HT-29 (cell line): ENCODE measurements at places on chromosomes 16 and 17. TPM values are rescaled to one million over a fixed set of nuclear protein-coding genes. Genes with fewer than 3 reads are reported as not detected.

DNA sequence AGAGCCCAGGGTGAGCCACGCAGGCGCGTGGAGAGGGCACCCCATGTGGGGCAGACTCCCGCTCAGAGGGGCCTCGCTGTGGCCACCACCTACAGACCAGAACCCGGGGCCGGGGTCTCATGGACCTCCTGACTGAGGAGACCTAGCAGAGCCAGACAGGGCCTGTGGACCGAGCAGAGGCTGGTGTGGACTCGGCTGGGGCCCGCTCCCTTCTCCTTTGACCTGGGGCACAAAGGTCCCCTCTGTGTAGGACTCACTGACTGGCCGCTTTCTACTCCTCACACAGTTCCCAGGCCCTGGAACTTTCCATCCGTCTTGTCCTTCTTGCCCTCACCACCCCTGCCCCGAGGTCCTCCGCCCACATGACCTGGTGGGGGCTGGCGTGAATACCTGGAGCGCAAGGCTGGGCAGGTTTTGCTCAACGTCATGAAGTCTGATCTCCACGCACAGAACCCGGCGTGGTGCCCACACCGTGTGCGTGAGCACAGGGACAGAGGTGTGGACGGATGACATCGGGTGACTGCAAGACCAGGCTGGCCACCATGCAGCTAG lies 44.7 kb upstream of the ACSF3 start:
- no peak for DNase-seq

DNA sequence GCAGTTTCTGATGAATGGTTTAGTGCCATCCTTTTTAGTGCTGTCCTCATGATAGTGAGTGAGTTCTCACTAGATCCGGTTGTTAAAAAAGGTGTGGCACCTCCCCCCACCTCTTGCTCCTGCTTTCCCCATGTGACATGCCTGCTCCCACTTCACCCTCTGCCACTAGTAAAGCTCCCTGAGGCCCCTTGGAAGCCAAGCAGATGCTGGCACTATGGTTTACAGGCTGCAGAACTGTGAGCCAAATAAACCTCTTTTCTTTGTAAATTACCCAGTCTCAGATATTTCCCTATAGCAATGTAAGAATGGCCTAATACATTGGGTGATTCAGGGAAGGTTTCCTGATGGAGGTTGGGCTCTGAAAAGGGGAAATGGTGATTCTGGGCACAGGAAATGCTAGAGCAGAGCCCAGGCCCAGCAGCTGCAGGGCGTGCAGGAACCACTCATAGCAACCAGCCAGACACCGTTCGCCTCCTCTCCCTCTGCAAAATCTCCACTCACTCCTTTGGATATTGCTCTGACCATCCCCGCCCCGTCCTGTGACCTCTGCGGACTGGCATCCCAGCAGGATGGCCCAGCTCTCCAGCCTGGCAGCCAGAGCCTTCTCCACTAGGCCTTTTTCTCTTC lies 2.6 kb upstream of the ADORA2B start:
- no peak for DNase-seq

Gene SMIM36
- total RNA-seq: 0.29 TPM in 1 of 2 replicates, not detected in the other

GRCh38 chr16:65745-66144 lies 6.7 kb downstream of the RHBDF1 start:
- DNase-seq: peak; percentile 84

DNA sequence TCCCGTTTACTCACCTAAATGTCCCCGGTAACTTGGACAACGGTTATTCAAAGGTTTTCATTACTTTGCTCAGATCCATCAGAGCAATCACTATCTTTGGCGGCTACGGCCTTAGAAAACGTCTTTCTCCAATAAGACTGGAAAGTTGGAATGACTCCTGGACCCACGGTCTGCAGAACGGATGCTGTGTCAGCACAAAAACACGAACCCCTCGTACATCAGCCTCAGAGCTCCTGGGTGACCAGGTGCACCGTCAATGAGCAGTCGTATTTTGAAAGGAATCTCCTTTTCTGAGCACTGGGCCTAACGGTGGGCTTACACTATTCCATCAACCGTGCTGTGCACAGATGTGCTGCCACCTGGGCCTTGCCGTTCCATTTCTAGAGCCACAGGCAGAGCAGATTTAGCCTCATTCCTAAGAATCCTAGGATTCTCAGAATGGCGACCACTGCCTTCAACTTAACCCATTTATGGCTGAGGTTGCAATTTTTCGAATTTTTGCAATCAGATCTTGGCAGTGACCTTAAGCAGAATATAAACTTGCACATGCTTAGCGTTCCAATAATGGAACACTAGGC lies 110.8 kb upstream of the ZNF750 start:
- DNase-seq: no peak

DNA sequence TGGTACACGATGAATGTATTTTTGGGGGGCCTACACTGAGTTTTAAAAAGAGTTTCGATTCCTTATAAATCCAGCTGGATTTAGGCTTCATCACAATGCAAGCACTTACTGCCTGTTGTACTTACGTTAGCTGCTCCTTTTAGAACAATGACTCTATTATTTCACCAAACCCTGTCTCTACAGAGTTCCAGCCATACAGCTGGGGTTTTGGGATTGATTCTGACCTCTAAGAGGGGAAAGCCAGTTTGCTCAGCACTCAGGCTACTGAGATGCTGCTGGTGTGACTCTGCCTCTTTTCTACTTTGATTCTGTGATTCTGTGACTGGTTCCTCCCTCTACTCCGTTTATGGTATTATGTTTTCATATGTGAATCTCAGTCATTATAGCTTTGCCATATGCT lies 329.7 kb downstream of the ABCC12 start:
- DNase-seq: no peak

Gene ZNF624
- total RNA-seq: 0.47 and 0.64 TPM in 2 replicates

GRCh38 chr16:27334838-27335237 lies 21.1 kb downstream of the IL4R start:
- no peak for DNase-seq

DNA sequence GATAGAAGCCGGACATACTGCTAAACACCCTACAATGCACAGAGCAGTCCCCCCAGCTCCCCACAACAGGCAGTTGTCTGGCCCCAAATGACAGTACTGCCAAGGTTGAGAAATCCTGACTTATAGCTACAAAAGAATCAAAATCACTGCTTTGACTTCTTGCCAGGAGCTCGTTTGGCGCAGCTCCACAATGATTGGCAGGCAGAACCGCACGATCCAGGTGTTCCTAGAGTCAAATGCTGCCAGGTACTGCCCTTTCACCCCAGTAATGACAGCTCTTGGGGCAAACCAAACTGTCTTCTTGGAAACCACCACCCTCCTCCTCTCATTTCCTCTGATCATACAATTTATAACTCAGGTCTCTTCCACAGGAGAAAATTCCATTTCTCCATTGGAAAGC lies 2.2 kb upstream of the TMC5 start:
- DNase-seq: peak; percentile 72

GRCh38 chr16:67562918-67563707 lies 787 bp downstream of the CTCF start:
- DNase-seq: peak; percentile 59

Gene CACNG1
- not detected in 2 replicates for total RNA-seq

DNA sequence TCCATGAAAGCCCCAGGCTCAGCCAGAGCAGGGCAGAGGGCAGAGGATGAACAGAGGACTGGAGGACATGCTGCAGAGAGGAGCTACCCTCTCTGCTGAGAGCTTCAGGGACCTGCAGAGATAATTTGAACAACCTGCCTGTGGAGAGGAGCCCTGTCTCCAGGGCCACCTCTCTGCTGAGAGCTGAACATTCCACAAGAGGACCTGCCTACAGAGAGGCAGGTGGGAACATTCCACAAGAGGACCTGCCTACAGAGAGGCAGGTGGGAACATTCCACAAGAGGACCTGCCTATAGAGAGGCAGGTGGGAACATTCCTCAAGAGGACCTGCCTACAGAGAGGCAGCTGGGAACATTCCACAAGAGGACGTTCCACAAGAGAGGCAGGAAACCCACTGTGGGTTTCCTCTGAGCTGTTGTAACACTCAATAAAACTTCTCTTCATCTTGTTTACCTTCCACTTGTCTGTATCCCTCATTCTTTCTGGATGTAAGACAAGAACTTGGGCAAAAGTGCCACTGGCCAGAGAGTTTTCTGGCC lies 551.9 kb upstream of the CA10 start:
- no peak for DNase-seq
